ENCODE measurements at places on chromosomes 3 and 15.

DNA sequence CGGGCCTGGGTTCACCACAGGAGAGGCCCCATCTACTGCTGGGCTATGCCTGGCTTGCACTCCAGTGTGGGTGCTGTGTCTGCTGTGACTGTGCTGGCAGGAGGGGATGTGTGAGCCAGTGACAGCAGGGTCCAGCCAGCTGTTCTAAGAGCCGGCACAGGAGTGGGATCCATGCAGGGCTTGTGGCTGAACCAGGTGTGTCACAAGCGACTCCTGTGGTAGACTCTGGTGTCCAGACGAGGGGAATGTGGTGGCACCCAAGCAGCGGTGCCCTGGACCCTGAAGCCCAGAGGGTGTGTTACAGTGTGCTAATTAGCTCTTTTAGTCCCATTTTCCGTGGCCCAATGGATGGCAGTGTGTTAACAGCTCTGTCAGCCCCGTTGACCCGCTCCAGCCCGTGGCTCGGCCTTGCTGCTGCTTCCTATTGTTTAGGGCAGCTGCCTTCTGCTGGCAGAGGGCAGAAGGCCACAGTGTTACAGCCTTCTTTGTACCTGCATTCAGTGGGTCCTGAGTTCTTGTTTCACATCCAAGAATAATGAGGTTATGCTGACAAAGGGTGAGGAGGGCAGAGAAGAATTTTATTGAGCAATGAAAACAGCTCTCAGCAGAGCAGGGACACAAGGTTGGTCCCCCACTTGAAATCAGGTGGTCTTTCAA lies 78.5 kb upstream of the RNU6-1 start:
- DNase-seq: no peak

DNA sequence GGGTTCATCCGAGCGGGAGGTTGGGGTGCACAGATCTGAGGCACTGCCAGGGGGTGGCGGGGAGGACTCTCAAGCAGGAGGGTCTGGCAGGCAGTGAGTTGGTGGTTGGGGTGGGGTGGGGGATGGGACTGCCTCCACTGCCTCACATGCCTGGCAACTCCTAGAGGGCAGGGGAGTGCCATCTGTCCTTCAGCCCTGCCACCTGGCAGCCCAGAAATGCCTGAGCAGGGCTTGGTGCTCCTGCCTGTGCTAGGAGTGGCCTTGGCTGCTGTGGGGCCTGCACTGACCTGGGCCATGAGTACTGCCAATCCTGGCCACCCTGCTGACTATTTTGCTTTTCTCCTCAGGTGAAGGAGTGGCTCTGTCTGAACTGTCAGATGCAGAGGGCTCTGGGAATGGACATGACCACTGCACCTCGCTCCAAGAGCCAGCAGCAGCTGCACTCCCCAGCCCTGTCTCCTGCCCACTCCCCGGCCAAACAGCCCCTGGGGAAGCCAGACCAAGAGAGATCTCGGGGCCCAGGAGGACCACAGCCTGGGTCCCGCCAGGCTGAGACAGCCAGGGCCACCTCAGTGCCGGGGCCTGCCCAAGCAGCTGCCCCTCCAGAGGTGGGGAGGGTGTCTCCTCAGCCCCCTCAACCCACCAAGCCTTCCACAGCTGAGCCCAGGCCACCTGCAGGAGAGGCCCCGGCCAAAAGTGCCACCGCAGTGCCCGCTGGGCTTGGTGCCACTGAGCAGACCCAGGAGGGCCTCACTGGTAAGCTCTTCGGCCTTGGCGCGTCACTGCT lies 32.0 kb upstream of the APEH start:
- no peak for DNase-seq

DNA sequence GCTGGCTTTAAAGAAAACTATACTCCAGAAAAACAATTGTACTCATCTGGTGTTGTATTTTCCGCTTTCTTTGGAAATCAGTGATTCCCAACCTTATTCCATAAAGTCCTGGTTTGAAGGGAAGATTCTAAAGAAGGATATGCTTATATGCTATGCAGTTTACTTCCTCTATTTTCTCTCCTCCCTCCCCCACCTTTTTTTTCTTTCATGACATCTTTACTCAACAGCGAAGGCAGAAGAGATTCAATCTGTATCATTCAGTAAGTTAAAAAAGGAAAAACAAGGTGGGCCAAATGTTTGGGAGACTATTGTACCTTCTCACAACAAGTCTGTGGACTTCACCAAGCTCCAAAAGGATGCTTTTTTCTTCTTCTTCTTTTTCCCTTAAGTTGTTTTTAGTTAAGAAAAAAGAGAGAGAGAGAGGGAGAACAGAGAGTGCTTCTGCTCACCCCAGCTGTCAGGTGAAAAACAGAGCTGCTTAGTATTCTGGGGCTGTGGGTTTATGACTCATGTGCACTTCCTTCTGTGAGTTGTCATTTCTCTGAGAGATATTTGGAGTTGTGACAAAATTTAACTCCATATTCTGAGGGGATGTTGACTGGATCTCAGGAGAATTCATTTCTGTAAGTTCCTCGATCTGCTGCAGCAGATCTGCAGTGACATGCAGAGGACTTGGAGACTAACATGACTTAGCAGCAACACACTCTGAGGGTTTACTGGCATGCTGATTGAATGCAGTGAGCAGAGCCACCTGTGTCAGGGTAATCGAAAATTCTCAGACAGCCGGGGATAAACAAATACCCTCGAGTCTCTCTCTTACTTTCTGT lies 70.7 kb downstream of the SSR3 start:
- no peak for DNase-seq

GRCh38 chr15:65806397-65806796 lies 14.3 kb upstream of the DENND4A start:
- no peak for DNase-seq

DNA sequence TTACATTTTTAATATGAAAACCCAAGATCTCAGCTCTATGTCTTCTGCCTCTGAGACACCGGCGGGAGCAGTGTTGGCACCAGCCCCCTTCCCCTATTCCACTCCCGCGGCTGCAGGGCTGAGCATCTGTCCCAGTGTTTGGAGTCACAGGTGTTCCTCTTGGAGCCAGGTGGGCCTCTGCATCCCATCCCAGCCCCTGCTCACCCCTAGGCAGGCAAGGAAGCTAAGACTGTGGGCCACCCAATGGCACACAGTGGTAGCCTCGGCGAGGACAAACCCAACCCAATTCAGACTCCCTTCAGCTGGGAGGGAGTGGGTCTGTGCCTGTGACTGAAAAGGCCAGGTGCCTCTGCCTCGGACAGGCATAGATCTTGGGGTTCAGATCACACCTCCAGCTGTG lies 3.1 kb downstream of the CHST13 start:
- DNase-seq: no peak

DNA sequence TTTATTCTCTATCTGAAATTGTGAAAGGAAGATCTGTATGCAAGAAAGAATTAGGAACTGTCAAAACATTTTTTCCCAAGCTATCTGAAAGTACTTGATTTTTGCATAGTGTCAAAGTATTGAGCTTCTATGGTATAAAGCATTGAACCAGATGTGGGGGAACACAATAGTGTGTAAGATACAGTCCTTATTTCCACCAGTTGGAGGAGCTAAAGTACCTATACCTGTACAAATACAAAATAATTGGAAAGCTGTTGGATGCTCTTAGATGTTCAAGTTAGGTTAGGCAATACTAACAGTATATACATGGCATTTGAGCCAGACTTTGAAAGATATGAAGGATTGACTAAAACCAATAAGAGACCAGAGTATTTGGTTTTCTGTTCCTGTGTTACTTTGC lies 148.4 kb downstream of the B3GALNT1 start:
- DNase-seq: no peak

DNA sequence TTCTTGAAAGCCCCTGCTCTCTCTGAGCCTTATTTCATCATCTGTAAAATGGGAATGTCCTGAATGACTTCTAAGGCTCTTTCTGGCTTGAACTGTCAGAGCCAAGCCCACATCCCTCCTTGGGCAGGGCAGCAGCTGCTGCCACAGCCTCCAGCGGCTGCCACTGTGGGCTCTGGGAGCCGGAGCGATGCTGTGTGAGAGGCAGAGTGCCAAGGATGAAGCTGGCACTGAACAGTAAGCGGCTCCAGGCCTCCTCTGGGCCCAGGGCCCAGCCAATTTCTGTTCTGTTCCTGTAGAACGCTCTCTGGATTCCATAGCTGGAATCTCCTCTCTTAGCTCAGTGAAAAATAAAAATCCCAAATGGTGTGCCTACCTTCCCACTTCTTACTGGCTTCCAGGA lies 4.4 kb downstream of the CPLX3 start:
- no peak for DNase-seq

- no peak for DNase-seq
These were observed 71.6 kb downstream of the CHAC1 start for GRCh38 chr15:41024885-41025284.

DNA sequence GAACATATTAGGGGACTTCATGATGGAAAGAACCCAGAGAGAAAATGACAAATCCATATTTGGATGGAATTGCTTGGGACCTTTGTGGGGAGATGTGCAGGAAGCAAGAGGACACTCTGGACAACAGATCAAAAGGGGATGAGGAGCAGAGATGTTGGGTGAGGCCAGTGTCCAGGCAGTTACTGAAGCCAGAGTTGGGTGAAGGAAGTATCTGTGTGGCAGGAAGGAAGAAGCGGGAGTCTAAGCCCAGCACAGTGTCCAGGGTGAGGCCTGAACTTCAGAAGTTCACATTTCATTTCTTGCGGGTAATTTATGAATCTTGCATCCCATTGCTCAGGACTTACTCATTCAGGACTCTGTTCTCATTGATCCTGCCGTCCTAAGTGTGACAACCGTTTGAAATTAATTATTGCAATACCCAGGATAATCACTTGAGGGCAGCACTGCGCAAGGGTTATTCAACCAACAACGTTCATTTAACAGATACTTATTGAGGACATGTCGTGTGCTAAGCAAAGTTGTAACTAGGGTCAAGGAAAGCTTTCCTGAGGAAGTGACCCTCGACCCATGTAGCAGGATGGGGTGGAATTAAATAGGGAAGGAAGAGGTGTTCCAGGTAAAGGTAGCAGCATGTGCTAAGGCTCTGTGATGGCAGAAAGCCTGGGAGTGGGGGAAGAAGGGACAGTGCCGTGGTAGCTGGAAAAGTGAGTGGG lies 61.3 kb upstream of the CMTM8 start:
- peak; percentile 21 for DNase-seq

GRCh38 chr3:178082326-178082906 lies 453.8 kb upstream of the KCNMB2 start:
- no peak for DNase-seq

All from stimulated activated CD8-positive, alpha-beta memory T cell treated with anti-CD3 and anti-CD28 coated beads, Interleukin-4, amount 100 ng/mL, for 1 hour (primary cell).